ENCODE measurements at places on chromosomes 6 and 20.

DNA sequence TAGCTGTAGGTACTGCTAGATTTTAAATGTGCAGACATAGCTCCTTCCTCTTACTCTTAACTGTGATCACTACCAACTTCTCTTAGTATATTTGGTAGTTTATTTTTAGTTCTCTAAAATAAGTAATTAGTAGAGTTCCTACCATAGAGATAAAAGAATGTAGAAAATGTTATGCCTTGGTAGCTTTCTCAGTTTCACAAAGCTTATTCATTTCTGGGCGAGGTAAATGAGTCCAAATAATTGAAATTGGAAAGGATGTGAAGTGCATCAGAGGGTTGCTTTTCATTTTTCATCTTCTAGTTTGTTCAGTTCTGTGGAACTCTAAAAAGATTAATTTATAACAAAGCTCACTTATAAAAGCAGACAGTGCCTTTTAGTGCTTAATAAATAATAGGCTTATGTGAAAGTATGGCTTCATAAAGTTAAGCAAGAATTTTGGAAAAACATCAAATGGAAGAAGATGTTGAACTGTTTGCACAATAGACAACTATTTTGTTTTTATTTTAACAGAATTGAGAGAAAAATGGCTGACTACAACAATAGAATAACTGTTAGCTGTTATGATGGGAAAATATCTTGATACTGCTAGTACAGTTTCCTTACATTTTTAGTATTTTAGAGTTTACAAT, 303.7 kb downstream of the UTRN start:
- no peak for DNase-seq

GRCh38 chr6:53250176-53251032, 98.3 kb downstream of the ELOVL5 start:
- no peak for DNase-seq

DNA sequence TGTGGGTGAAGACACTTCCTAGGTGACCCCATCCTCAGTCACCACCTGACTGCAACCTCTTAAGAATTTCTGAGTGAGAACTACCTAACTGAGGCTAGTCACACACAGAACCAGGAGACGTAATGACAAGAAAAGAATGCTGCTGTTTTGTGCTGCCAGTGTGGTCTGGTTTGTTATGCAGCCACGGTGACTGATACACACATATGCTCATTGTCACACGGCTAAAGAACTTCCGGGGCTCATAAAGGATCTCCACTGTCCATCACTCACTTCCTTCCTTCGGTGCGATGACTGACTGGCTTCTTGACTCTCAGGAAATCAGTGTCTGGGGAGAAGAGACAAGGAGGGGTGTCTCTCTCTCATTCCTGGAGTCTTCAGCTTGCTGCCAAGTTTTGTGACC, 88.0 kb downstream of the SLC24A3 start:
- DNase-seq, result no peak

- no peak for DNase-seq
Measured at GRCh38 chr6:139219746-139220145, 72.1 kb downstream of the TXLNB start.

- DNase-seq, result no peak
Measured at GRCh38 chr20:51767867-51768758, at the start of gene ATP9A. Gene ATP9A, minus strand, starts transcription at chr20:51768390. Its CDS starts 21 bp downstream, at chr20:51768369.

All from activated CD8-positive, alpha-beta memory T cell treated with anti-CD3 and anti-CD28 coated beads for 1 hour (primary cell).